ENCODE measurements at places on chromosomes 16 and 17. TPM values are rescaled to one million over a fixed set of nuclear protein-coding genes. Genes with fewer than 3 reads are reported as not detected.

The IGSF6 gene
- total RNA-seq, result 0.07 TPM

The GLTPD2 gene
- not detected for total RNA-seq

The TMEM98 gene
- not detected for total RNA-seq

The KCNJ2 gene
- not detected for total RNA-seq

The MSLN gene
- not detected for total RNA-seq

The CENPN gene
- 50.9 TPM for total RNA-seq

The DDX42 gene
- total RNA-seq, result 122 TPM

The P3H4 gene
- 3.3 TPM for total RNA-seq

The SLC13A2 gene
- total RNA-seq, result not detected

The KCNH6 gene
- total RNA-seq, result not detected

The KRT32 gene
- not detected for total RNA-seq
